ENCODE measurements at places on chromosomes 1 and 21. TPM values are rescaled to one million over a fixed set of nuclear protein-coding genes. Genes with fewer than 3 reads are reported as not detected.

OXCT2 gene
- polyA plus RNA-seq, result not detected

KRTAP10-6 gene
- polyA plus RNA-seq, result not detected

TMEM52 gene
- 0.28 TPM for polyA plus RNA-seq

GIPC2 gene
- not detected for polyA plus RNA-seq

SUSD4 gene
- polyA plus RNA-seq, result not detected

EPHA2 gene
- not detected for polyA plus RNA-seq

SIPA1L2 gene
- not detected for polyA plus RNA-seq

IKBKE gene
- polyA plus RNA-seq, result 16.0 TPM

PLPPR5 gene
- polyA plus RNA-seq, result not detected

DISC1 gene
- polyA plus RNA-seq, result not detected

LCE1D gene
- not detected for polyA plus RNA-seq

SLC16A4 gene
- polyA plus RNA-seq, result 0.77 TPM

CR1 gene
- 23.9 TPM for polyA plus RNA-seq

TMEM81 gene
- polyA plus RNA-seq, result 0.73 TPM

GNG4 gene
- not detected for polyA plus RNA-seq

TRIM17 gene
- polyA plus RNA-seq, result 0.26 TPM

COL24A1 gene
- polyA plus RNA-seq, result not detected

TP73 gene
- not detected for polyA plus RNA-seq

All from naive B cell (primary cell).